Hematopoietic multipotent progenitor cell treated with erythropoietin and hydrocortisone succinate and interleukin-3 and kit ligand, for 15 days (in vitro differentiated cells): ENCODE measurements at places on chromosomes 7 and 10.
A peak's percentile ranks its signal among the peaks of the same experiment; 100 is the strongest.

DNA sequence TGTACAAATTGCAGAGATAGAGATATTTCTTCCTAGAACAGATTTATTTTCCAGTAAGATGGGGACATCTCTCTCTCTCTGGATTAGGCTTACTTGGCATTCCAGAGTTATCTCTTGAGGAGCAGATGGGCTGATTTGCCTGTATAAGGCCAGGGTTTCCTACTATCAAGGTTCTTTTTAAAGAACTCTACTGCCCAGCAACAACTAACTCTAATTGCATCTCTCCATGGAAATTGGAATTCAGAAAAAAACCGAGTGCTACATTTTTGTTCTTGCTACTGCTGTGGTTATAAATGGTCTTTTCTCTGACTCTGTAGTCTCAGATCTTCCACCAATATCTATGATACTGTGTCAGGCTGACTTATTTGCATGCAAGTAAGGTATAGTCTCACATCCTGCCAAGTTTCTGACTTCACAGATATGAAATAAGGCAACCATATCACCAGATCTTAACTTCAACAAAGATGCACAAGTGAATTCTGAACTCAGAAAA, 161.1 kb downstream of the CRPPA start:
- no peak for DNase-seq

DNA sequence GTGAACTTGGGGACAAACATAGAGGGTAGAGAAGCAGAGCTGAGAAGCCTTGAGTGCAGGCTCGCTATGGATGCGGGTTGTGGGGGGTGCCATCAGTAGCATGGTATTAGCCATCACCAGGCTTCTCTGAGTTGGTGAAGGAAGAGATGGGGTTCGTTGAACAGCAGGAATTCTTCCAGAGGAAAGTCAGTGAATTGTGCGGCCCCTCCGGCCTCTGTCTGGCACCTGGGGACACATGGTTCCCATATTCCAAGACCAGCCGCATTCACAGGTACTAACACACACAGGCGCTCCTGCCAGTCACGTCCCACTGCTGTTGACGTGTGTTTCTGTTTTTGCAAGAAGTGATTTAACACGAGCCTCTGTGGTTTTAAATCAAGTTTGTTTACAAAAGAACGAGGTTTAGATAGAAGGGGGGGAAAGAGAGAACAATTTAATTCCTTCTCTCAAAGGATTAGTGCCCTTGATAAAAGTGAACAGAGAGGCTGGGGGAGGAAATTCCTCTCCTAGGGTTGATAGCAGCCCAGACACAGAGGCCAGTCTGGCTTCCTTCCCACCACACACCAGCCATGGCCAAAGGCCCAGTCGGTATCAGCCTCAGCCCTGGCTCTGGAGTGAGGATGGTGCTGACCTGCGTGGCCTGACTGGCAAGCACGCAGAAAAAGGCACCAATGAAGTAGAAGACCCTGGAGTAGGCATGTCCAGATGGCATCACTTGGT, 252.6 kb upstream of the IGFBP3 start:
- no peak for DNase-seq

- no peak for DNase-seq
Measured at GRCh38 chr7:44740055-44740454, 8.6 kb upstream of the ZMIZ2 start.

- no peak for DNase-seq
Measured at GRCh38 chr7:2126621-2127020, 106.1 kb downstream of the MAD1L1 start.

GRCh38 chr7:124276005-124276622, 243.2 kb upstream of the TMEM229A start:
- no peak for DNase-seq

- no peak for DNase-seq
Measured at GRCh38 chr7:351256-351655, 61.3 kb downstream of the FOXL3 start.

DNA sequence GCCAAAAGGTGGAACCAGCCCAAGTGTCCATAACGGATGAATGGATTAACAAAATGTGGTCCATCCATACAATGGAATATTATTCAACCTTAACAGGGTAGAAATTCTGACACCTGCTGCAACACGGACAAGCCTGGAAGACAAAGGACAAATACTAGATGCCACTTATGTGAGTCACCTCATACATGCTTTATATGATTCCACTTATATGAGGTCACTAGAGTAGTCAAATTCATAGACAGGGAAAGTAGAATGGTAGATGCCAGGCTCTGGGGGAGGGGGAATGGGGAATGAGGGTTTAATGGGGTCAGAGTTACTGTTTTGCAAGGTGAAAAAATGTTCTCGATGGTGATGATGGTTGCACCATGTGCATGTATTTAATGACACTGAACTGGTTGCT, 34.0 kb upstream of the CYTH3 start:
- DNase-seq = no peak

- no peak for DNase-seq
Measured at GRCh38 chr7:39695852-39696586, 72.6 kb downstream of the RALA start.

- DNase-seq = no peak
Measured at GRCh38 chr7:112395411-112395810, 54.8 kb upstream of the IFRD1 start.

DNA sequence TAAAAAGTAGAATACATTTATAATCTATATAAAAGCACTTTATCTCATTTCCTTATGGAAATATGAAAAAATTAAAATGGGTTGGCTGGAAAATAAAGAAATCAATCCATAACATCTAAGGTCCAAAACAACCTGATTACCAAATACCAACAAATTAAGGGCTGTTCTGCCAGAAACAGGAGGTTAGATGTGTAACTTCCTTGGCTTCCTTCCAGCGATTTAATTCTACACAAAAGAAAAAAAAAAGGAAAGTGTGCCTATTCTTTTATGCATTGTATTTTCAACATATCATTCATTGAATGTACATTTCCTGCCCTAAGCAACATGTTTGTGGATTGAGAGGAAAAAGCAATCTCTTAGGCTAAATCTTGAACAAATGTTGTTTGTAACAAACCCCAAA, 36.2 kb upstream of the USP6NL start:
- DNase-seq = no peak

GRCh38 chr10:100072514-100072913, 9.2 kb downstream of the CPN1 start:
- no peak for DNase-seq

DNA sequence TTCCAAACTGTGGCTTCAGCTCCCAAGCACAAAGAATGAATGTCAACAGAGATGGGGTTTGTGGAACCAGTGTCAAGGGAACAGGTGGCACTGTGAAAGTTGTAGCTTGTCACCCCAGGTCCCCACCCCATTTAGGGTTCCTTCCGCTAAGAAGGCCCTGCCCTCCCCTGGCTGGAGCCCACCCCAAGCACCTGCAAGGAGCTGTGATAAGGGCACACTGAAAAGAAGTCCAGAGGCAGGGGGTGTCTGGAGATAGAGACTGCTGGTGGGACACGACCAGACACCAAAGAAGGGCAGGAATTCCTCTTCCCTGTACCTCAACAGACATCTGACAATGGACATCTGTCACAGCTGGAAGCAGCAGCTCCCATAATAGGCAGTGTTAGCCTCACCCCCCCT, 4.5 kb downstream of the GRID1 start:
- DNase-seq = no peak

DNA sequence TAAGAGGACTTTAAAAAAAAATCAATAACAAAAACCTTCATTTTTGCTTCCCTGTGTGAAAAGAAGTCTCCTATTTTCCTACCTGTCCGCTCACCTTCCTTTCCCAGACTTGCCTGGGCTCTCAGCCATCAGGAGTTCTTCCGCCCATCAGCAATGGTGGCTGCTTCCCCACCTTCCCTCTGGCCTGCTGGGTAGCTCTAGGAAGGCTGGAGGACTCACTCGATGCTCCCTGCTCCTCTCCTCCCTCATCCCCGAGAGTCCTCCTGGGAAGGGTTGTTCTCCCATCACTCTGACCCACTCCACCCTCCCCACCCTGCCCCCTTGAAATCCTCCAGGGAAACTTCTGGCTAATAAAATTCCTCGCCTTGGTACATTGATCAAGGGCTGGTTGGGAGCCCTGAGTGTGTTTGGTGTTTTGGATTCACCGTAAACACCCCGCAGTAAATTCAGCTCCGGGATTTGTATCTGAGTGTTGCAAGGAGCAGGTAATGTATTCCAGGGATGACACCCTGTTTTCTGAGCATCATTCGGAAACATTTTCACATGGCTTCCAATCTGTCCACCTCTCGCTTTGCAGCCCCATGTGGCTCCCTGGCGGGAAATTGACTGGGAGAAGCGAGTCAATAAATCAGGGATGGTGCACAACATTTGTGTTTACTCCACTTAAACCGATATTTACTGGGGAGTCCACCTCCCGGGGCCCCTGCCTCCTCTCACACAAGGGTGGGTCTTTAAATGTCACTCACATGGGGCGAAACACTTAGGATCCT, 126.4 kb upstream of the SDK1 start:
- no peak for DNase-seq

DNA sequence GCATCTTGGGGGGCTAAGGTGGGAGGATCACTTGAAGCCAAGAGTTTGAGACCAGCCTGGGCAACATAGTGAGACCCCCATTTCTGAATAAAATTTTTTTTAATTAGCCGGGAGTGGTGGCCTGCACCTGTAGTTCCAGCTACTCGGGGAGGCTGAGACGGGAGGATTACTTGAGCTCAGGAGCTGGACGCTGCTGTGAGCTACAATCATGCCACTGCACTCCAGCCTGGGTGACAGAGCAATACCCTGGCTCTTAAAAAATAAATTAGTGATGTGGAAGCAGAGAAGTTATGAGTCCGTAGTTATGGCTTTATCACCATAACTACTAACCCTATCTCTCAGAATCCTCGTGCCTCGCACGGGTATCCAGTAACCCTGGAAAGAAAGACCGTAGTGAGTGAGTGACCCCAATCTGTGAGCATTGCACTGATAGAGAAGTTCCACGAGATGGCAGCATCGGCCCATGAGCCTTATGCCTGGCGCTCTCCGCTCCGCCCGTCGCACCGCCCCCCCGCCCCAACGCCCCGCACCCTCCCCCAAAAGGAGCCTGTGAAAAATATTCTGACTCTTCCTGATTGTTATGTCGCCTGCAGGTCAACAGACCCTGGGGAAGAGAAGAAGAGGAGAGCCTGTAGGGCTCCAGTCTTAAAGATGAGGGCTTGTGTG, 4.9 kb upstream of the SLC29A3 start:
- peak; percentile 54 for DNase-seq

DNA sequence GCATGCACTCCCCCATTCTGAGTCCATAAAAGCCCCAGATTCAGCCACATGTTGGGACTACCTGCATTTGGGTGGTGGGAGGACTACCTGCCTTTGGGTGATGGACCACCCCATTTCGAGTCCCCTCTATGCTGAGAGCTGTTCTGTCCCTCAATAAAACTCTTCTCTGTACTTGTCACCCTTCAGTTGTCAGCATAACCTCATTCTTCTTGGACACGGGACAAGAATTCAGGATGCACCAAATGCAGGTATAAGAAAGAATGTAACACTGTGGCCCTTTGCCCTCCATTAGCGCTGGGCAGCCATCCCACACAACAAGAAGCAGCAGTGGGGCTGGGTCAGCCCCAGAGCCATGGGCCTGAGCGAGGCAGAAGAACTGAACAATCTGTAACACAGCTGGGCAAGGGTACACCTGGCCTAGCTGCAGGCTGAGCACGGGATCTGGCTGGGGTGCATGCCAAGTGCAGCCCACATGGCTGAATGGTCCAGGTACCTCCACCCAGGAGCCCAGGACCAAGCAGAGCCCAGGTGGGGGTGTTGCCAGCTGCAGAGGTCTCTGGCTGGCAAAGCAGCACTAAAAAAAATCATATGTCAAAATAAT, 1344.3 kb upstream of the LRRTM3 start:
- DNase-seq = no peak

GRCh38 chr10:86687750-86688149, 19.4 kb downstream of the LDB3 start:
- no peak for DNase-seq
